ENCODE measurements at places on chromosomes 13 and 19.

- DNase-seq: no peak
Observed at GRCh38 chr13:86810361-86810760, 860.8 kb upstream of the SLITRK5 start.

GRCh38 chr13:72864142-72865011 is 82.4 kb downstream of the PIBF1 start:
- DNase-seq: no peak

DNA sequence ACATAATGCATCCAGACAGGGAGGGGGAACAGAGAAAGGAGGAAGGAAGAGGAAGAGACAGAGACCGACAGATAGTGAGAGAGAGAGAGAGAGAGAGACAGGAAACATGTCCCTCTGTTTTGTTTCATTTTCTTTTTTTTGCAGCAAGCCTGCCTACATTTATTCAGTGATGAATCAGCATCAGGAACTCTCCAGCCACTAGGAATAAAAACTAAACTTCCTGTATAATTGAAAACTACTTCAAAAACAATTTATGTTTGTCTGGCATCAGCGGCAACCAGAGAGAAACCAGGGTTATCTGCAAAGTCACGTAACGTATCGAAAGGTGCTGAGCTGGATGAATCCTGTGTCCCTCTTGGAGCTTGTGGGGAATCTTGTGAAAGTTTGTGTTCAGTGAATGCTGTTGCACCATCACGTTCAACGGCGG is 148.6 kb upstream of the SOX21 start:
- DNase-seq: no peak

DNA sequence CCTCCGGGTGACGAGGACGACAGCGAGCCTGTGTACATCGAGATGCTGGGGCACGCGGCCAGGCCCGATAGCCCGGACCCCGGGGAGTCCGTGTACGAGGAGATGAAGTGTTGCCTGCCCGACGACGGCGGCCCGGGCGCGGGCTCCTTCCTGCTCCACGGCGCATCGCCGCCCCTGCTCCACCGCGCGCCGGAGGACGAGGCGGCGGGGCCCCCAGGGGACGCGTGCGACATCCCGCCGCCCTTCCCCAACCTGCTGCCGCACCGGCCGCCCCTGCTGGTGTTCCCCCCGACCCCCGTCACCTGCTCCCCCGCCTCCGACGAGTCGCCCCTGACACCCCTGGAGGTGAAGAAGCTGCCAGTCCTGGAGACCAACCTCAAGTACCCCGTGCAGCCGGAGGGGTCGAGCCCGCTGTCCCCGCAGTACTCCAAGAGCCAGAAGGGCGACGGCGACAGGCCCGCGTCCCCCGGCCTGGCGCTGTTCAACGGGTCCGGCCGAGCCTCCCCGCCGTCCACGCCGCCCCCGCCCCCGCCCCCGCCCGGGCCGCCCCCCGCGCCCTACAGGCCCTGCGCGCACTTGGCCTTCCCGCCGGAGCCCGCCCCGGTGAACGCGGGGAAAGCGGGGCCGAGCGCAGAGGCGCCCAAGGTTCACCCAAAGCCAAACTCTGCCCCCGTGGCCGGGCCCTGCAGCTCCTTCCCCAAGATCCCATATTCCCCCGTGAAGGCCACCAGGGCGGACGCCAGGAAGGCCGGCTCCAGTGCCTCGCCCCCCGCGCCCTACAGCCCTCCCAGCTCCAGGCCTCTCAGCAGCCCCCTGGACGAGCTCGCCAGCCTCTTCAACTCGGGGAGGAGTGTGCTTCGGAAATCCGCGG is 511.3 kb downstream of the MYO16 start:
- DNase-seq: no peak

GRCh38 chr13:100274942-100275506 is 186.1 kb downstream of the PCCA start:
- no peak for DNase-seq

DNA sequence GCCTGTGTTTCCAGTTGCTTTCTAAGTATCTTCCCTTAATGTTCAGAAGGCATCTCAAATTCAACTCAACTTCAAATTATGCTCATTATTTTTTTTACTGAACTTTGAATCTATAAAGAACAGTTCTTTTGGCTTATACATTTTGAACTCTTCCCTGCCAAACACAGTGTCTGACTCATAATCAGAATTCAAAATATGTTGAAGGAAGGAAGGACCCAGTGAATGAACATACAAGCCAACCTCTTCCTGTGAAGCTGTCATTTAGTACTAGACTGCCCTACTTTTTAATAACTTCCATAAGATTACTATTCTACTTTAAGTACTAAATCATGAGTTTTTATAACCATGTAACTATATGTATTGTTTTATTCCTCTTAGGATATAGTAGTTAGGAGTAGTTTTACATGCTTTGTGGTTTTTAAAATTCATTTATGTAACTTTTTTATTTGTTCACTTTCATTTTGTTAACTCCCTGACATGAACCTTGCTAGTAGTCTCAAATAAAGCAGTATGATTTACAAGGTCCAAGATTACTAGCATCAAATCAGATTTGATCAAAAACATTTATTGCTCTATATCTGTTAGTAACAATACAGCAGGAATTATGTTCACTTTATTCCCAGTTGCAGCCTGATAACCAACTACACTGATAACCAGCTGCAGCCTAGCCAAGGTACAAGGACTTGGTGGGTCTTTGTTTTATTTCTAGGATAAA is 6.4 kb downstream of the NUDT15 start:
- no peak for DNase-seq

GRCh38 chr19:4737955-4738600 is 14.4 kb upstream of the DPP9 start:
- DNase-seq: no peak

DNA sequence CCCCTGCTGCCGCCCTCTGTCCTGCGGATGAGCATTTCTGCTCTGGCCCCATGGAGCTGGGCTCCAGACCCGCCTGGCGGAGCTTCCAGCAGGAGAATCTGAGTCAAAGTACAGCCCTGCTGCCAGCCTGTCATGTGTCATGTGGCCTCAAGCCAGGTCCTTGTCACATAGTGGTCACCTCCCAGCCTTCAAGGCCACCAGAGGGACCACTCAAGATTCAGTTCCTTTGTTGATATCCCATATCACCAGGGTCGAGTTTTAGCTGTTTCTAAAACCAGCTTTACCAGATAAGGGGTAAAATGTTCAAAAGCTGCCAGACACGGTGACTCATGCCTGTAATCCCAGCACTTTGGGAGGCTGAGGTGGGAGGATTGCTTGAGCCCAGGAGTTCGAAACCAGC is 13.4 kb downstream of the THOP1 start:
- DNase-seq: no peak

- no peak for DNase-seq
Observed at GRCh38 chr19:888581-889385, 4.2 kb downstream of the MED16 start.

DNA sequence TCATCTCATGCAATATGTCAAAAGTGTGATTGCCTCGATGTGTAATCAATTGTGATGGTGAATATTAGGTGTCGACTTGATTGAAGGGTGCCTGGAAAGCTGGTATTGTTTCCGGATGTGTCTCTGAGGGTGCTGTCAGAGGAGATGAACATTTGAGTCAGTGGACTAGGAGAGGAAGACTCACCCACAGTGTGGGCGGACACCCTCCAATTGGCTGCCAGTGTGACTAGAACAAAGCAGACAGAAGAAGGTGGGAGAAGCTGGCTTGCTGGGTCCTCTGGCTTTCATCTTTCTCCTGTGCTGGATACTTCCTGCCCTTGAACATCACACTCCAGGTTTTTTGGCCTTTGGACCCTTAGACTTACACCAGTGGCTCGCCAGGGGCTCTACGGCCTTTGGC is 15.5 kb upstream of the CABP5 start:
- DNase-seq: no peak

GRCh38 chr13:108313382-108313781 is 43.9 kb downstream of the TNFSF13B start:
- DNase-seq: no peak

GRCh38 chr13:55440465-55441085 is 1700.1 kb upstream of the PRR20A start:
- DNase-seq: no peak

DNA sequence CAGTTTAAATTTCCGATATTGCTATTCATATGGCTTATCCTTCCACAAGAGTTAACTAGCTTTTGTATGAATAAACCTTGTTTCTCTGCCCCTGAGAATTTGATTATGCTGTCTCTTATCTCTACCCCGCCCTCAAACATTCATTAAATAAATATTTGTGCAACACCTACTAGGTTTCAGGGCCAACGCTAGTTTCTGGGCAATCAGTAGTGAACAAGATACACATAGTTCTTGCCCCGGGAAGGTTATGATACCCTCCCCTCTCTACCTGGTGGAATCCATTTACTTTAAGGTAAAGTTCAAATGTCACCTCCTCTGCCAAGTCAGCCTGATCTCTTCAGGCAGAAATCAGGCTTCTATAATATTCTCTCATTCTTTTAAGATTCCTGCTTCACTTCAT is 16.6 kb upstream of the USP12 start:
- DNase-seq: no peak

- no peak for DNase-seq
Observed at GRCh38 chr19:35213663-35214632, 14.6 kb downstream of the FAM187B start.

GRCh38 chr13:37059848-37060192 is 332 bp upstream of the SUPT20H start:
- no peak for DNase-seq

- DNase-seq: no peak
Observed at GRCh38 chr13:52878831-52879230, 30.4 kb upstream of the PCDH8 start.

GRCh38 chr13:25085125-25085742 is 10.7 kb upstream of the PABPC3 start:
- DNase-seq: no peak

DNA sequence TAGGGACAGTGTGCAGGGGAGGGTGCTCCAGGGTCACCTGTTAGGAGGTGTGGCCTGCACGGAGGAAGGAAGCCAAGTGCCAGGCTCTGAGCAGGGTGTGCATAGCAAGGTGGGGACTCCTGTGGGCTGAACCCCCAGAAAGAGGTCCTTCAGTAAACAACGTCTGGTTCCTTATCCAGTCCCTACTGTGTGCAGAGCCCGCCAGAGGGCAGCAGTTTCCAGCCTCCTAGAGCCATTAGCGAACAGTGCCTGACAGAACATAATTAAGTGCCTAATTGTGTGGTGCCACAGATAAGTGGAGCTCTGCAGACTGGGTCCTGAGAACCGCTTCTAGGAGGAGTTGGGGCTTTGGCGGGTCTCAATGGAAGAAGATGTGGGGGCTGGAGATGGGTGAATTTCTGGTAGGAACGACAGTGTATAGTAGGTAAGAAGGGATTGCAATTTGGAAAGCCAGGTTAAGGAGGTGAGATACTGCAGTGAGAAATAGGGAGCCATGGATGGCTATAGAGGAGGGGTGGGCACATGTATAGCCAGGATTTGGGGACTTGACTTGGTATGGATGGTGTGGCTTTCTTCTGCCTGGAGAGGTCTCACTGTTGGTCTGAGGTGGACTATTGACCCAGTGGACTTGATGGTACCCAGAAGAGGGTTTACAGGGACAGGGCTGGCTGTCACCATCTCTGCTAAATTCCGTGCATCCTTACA is 323.1 kb downstream of the ZNF536 start:
- no peak for DNase-seq

DNA sequence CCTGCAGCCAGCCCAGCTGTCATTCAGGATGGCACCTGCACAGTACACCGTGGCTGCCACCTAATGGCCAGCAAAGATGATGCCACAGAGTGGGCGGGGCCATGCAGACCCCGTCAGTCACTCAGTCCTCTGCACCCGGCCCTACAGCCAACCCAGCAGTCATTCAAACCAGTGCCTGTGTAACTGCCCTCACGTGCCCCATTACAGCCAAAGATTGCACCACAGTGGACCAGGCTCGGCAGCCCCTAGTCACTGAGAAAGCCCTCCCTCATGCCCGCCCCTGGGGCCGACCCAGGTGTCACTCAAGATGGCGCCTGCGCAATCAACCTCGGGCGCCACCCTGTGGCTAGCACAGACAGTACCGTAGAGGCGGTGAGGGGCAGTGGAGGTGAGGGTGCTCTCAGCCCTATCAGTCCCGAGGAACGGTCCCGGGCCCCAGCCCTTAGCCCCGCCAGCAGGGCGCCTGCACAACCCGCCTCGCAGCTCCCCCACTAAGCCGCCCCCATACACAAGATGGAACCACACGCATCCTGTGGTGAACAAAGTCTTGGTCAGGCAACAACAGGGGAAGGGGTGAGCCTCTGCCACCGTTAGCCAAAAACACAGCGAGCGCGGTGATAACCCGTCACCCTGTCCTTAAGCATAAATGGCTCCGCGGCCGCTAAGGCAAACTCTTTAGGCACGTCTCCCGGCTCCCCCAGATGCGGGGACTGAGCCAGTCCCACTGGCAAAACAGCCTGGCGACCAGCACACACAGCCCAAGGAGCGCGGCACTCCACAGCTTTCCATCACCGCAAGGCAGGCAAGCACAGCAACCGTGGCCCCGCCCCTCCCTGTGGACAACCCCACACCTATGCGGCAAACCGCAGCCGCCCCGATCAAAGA is 2.3 kb downstream of the PEG3 start:
- peak; percentile 85 for DNase-seq

DNA sequence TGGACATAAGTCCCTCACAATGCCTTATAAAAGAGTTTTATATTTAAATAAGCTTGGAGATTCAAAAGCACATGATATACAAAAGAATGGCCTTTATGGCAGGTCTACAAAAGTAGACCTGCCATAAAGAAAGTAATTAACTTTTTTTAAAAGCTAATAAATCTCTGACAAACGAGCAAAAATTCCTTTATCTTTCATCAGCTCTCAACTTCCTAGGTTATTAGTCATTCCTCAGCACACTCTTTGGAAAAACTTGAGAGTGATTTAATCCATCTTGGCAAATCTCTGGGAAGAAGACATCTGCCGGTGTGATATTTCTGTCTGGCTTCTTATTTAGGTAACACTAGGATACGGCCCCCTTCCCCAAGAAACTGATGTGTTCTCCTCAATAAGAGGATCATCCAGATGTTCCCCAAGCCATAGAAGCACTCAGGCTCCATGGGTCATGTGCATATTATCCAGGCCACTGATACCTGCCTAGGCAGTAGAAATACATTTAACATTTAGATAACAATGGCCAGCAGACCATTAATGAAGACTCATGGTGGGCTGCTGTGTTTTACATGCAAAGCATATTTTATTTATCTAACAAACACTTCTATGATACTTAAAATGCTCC is 372.7 kb downstream of the LIG4 start:
- DNase-seq: no peak

DNA sequence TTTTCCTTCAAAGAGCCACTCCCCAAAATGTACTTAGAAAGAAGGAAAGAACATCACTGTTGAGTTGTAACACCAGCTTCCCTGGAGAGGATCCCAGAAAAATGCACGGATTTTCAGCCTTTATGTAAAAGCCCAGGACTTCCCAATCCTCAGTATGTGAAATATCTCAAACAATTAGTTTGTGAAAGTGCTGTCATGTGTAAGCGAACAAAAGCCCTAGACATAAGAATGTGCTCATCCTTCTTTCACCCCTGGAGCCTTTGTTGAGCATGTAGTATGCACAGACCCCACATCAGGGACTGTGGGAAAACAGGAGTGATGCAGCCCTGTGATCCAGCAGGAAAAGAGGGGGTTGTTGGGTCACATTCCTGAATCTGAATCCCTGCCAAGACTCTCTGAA is 441.4 kb upstream of the ZNF507 start:
- DNase-seq: peak; percentile 2

GRCh38 chr19:1168572-1169410 is 5.3 kb downstream of the SBNO2 start:
- DNase-seq: peak; percentile 42

GRCh38 chr19:48303367-48303766 is 22.0 kb upstream of the EMP3 start:
- DNase-seq: no peak
